Umbilical cord (tissue), 2 donors: ENCODE measurements at places on chromosomes 7 and 10.

DNA sequence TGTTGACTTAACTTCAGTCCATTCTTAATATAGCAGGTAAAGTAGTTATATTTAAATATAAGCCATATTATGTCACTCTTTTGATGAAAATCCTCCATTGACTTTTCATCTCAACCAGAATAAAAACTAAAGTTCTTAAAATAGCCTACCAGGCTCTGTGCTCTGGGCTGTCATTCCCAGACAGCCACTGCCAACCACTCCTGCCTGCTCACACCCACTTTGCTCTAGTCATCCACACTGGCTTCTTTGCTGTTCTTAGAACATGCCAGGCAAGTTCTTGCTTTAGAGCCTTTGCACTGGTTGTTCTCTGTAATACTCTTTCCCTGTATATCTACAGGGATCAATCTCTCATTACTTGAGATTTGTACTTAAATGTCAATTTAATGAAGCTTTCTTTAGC, 80.6 kb downstream of the ZEB1 start:
- no peak for DNase-seq

DNA sequence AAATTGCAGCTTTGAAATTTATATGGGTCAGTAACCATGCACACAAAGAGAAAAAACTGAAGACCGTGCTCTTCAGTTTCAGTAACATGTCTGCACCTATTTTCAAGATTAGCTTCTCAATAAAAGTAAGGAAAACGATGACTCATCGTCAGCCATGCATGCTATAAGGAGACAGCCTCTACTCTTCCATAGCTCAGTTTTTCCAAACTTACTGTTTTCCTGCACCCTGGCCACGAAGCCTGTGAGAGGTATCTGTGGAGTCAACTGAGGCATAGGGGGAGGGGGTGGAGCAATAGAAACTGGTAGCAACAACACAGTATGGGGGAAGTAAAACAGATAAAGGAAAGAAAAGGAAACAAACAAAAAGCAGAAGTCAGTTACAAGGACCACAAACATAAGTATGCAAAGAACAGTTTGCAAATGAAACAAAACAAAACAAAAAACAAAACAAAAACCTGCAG, 58.0 kb downstream of the PDSS1 start:
- DNase-seq = no peak

GRCh38 chr7:118684796-118685195, 460.3 kb downstream of the ANKRD7 start:
- DNase-seq = no peak

DNA sequence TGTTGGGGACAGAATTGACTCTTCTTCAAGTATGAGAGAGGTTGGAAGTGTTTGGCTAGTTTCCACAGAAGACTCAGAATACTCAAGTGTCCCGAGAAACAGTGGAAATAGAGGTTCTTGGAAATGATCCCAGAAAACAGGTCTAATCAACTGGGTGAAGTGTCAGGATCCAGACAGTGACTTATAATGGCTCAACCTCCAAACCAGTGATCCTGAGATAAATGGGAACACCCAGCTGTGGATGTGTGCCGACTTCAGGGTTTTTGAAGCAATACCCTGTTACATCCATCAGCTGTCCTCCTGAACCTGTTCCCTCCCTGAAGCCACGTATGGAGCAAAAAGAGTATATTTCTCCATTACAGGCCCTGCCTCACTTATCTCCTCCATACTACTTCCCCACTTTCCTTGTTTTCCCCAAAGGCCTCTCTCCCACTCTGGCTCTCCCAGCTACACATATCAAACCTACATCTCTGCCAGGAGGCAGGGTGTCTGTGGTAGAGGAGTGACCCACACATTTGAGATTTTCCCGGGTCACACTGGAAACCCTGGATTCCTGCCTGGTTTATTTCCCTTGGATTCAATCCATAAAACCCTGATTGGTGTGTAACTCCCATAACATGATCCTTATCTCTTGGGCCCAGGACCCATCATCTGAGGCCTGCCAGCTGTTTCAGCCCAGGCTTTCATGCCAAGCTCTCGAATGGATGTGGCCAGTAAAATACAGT, 17.6 kb upstream of the ELOVL3 start:
- peak; percentile 34 for DNase-seq

DNA sequence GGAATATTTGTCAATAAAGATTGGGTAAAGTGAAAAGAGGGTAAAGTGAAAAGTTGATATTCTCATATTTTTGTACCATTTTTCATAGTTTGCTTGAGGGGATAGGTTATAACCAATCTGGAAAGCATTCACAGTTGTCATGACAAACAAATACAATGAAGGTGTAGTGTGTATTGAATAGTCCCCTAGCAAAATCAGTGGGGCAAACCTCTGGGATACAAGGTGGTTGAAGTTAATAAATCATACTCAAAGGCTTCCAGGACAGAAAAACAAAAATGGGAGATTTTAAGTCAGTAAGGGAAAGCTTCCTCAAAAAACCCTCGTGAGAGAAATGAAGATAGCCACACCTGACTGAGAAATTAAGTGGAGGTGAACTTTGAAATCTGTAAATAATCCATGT, 39.4 kb downstream of the PHTF2 start:
- DNase-seq = no peak

GRCh38 chr10:49465736-49466135, 69.8 kb upstream of the DRGX start:
- DNase-seq = no peak

DNA sequence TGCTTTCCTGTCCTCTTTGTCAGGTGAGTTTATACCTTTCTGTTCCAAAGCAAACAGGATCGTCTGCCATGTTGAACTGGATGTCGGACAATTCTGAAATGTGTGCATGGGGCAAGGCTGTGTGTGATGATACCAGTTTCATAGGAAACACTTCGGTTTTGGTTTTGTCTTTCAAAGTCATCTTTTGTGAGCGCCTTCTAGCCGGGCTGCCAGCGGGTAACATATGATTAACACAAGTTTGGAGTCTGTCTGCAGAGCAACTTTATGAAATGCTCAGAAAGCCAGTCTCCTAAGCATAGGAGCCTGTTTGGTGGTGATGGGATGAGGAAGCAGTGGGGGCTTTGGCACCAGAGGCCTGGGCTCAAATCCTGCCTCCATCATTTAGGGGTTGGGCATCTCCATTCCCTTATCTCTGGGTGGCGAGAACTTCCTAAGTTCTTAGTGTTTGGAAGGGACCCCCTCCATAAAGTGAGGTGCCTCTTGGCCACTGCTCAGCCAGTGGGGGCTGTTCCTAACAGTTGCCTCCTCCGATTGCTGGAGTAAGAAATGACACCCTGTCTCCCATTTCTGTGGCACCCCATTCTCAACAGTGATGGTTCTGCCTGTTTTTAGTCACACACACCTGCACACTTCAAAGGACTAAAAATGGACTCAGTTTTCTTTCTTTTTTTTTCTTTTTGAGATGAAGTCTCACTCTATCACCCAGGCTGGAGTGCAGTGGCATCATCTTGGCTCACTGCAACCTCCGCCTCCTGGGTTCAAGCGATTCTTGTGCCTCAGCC, 36.8 kb downstream of the CUX1 start:
- DNase-seq = no peak

GRCh38 chr7:30789334-30789711, 18.1 kb downstream of the MINDY4 start:
- DNase-seq = peak; percentile 52

- no peak for DNase-seq
These were observed 107.0 kb upstream of the PARD3 start for GRCh38 chr10:34922138-34922537.

GRCh38 chr7:100801833-100802568, 25.3 kb downstream of the EPHB4 start:
- peak; percentile 93 for DNase-seq

- DNase-seq = peak; percentile 26
These were observed 302.7 kb downstream of the RPS24 start for GRCh38 chr10:78336402-78336791.

DNA sequence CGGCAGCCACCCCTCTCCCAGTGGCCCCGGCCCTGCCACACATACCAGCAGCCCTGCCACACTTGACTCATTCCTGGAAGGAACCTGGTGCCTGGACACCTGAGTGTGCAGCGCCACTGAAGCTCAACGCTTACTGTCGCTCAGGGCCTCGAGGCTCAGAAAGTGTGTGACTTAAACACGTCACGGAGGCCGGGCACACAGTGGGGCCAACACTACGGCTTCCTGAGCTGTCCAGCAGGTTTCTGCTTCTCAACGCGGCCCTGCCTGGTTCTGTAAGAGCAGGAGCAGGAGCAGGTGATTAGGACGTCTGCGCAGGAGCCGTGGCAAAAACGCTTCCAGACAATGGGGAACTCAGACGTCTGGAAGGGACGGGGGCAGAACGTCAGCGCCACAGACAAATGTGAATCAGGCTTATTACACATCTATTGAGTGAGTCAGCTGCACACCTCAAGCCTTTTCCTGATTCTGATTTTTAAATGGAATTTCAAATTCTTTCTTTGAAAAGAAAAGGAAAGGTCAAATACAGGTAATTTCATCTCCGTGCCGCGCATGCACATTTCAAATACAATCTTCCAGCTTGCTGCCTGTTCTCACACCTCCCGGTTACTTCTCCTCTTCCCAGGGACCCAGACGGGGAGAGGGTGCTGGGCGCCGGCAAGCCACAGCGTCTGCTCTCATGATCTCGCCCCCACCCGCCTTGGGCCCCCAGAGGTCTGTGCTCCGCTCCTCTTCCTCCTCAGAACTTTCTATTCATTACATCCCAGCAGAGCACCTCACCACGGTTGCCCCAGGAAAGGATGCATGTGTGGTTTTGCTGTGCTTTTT, 66.6 kb downstream of the ADARB2 start:
- no peak for DNase-seq

DNA sequence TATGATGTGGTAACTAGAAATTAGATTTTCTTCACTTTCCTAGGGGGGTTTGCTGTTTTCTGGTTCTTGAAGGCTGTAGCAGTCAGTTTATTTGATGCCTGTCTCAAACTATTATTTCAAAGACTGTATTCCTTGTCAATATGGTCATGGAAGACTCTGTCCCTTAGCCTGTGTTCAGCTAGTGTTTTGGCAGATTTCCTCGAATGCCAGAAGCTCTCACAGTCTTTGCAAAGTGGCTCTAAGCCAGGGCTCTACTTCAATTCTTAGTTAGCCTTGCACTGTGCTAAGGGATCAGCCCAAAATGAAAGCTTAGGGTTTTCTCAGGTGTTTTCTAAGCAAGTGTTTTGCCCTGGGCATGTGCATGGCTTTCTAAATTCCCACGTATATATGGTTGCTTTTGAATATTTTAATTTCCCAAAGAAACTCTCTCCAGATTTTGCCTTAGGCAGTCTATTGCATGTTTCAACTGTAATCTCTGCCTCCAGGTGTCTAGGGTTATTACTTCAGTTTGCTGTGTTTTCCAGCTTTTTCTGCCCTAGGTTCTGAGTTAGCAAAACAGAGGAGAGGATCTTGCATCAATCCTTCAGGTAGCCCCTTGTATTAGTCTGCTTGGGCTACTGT, 7.2 kb upstream of the C1GALT1 start:
- no peak for DNase-seq

- no peak for DNase-seq
These were observed 54.5 kb downstream of the INSIG1 start for GRCh38 chr7:155352076-155352752.

DNA sequence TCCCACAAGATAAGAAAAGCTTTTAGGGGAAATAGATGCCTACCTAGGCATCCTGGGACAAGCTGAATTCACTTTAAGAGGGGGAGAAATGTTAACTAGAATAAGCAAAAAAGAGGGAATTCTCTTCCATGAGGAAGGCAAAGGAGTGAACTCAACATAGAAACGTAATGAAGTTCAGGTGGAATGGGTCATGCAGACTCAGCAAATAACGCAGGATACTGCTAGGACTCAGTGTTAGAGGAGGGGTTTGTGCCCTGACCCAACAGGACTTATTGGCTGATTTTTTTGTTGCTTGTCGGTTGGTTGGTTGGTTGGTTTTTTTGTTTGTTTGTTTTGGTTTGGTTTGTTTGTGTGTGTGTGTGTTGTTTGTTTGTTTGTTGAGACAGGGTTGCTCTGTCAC, 9.3 kb downstream of the OR2A14 start:
- no peak for DNase-seq

- no peak for DNase-seq
These were observed 16.7 kb downstream of the POR start for GRCh38 chr7:75931680-75932079.

DNA sequence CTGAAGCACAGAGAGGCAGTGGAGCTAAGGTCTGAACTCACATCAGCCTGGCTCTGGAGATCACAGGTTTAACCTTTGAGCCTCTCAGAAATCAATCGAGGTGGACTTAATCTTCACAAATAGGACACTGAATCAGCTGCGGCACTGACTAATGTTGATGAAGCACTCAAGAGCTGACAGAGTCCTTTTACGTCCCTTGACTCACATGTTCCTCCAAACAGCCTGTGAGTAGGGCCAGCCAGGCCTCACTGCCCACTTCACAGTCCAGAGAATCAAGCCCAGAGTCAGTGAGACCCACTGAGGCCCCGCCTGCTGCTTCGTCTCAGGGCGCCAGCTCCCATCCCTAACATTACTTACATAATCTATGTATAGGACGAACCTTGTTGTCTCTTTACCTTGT, 63.1 kb downstream of the TNS3 start:
- peak; percentile 29 for DNase-seq

DNA sequence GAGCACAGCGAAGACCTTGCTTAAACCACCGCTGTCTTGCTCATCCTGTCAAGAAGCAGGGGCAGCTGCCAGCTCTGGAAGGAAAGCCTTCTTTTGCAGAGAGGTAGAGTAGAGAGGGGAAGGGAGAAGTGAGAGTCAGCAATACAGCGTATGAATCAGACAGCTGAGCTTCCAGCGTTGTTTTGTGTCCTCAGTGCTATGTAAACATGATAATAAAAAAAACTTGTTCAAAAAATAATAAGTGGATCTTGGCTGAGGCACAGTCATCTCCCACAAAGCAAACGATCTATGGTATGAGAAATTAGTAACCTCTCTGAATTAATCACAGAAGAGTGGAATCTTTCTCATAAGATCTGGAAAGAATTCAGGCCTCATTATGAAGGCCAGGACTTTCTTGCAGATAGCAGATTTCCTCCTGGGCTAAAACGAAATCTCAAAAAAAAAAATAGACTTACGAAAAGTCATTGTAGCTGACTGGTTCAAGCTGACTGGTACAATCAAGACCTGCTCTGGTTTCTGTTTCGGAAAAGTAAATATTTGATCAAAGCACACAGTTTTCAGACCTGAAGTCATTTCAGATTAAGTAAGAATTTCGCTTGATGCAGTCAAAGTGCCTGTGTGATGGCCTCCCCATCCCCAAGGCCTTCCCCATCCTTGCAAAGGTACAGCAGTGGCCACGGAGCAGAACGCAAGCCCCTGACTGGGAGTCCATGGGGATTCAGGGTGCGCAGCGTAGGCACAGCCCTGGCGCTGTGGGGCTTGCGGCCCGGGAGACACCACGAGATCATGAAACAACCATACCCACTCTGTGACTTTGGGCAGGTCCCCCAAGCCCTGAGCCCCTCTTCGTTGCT, 29.4 kb downstream of the CHST15 start:
- DNase-seq = peak; percentile 81

- no peak for DNase-seq
These were observed 244.1 kb upstream of the SEMA3C start for GRCh38 chr7:81162771-81163525.

GRCh38 chr10:689452-690371, at the start of gene DIP2C:
Gene DIP2C (minus strand): TSS chr10:689668. CDS start chr10:689578, 90 bp downstream.
- peak; percentile 74 for DNase-seq

- DNase-seq = no peak
These were observed 33.6 kb downstream of the LMOD2 start for GRCh38 chr7:123689250-123689649.

- DNase-seq = peak; percentile 21
These were observed 533.4 kb upstream of the SEMA3D start for GRCh38 chr7:85719981-85720953.
